ENCODE measurements at places on chromosomes 2 and 18.

- no peak for DNase-seq
Observed at GRCh38 chr2:50863856-50864255, 168.1 kb downstream of the NRXN1 start.

DNA sequence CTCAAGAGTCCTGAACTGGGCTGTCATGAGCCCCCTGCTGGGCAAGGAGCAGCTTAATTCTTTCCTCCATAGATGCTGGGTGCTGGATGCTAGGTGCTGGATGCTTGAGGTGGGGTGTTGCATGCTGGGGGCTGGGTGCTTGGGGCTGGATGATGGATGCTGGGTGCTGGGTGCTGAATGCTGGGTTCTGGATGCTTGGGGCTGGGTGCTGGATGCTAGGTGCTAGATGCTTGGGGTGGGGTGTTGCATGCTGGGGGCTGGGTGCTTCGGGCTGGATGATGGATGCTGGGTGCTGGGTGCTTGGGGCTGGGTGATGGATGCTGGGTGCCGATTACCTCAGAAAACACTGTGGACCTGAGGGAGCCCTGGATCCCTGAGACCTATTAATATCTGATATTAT is 837.7 kb downstream of the GALR1 start:
- DNase-seq = no peak

GRCh38 chr2:98487806-98488189 is 43.1 kb downstream of the INPP4A start:
- peak; percentile 40 for DNase-seq

GRCh38 chr2:222577341-222577740 is 78.6 kb downstream of the FARSB start:
- DNase-seq = no peak

DNA sequence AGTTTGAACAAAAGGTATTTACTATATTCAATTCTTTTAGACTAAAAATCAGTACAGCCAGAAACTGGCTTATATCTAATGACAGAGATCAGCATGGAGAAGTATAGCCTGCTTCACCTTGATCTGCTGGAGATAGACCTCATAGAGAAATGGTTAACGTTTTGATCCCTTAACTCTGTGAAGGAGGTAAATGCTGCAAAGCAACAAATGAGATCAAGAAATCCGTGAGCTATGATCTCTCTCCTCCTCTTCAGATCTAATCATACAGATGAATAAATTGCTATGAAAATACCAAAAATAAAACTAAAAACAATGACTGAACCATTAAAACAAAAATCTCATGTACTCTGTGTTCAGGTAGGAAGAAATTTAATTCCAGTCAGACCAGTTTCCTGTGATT is 42.8 kb downstream of the KLHL14 start:
- no peak for DNase-seq

- no peak for DNase-seq
Observed at GRCh38 chr2:95268211-95269035, 5.8 kb upstream of the PROM2 start.

- no peak for DNase-seq
Observed at GRCh38 chr2:6083136-6083535, 391.0 kb downstream of the SOX11 start.
